Endothelial cell (in vitro differentiated cells): ENCODE measurements at places on chromosomes 11 and 22.

DNA sequence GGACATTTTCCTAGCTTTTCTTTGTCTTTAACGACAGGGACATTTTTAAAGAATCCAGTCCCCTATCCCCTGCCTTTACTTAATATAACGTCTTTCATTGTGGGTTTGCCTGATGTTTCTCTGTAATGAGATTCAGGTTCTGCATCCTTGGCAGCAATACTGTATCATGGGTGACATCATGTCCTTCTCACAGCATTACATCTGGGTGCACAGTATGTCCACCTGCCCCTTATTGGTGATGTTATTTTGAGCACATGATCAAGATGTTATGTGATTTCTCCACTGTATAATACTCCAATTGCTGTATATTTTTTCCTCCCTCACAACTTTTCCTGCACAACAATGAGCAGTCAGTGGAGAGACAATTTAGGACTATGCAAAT, 9.7 kb upstream of the STK33 start:
- H3K27me3 ChIP-seq, result no peaks in the 10 kb centered on the region
- H3K27ac ChIP-seq, result no peak overlapping the region
- H3K4me3 ChIP-seq, result no peak overlapping the region
- peaks cover 9% of the 10 kb centered on the region for H3K4me1 ChIP-seq

GRCh38 chr22:39746600-39747262, 146.8 kb downstream of the ENTHD1 start:
- no peaks in the 10 kb centered on the region for H3K36me3 ChIP-seq
- no peaks in the 10 kb centered on the region for H3K4me1 ChIP-seq
- H3K4me3 ChIP-seq, result no peak overlapping the region

GRCh38 chr11:69715446-69715845, 11.6 kb upstream of the FGF19 start:
- no peak overlapping the region for H3K27ac ChIP-seq
- no peaks in the 10 kb centered on the region for H3K36me3 ChIP-seq
- no peak overlapping the region for H3K4me3 ChIP-seq
- no peak for DNase-seq
- H3K4me1 ChIP-seq, result no peaks in the 10 kb centered on the region

- no peak overlapping the region for H3K27ac ChIP-seq
- H3K4me1 ChIP-seq, result peaks cover 4% of the 10 kb centered on the region
- H3K27me3 ChIP-seq, result peaks cover 8% of the 10 kb centered on the region
- DNase-seq, result no peak
Measured at GRCh38 chr22:29342577-29343312, 27.2 kb upstream of the RASL10A start.

DNA sequence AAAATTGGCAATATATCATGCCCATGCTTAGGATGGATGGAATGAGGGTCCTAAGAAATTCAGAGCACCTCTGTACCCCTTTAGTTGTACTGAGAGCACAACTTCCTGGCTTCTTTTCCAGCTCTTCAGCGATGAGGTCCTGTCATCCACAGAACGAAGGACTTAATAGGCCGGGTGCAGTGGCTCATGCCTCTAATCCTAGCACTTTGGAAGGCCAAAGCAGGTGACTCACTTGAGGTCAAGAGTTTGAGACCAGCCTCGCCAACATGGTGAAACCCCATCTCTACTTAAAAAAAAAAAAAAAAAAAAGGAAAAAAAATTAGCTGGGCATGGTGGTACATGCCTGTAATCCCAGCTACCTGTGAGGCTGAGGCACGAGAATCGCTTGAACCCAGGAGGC, 125.3 kb upstream of the BMAL1 start:
- DNase-seq, result no peak
- no peak overlapping the region for H3K4me3 ChIP-seq
- H3K27me3 ChIP-seq, result peaks cover 2% of the 10 kb centered on the region
- H3K4me1 ChIP-seq, result no peaks in the 10 kb centered on the region
- H3K27ac ChIP-seq, result no peak overlapping the region
- no peaks in the 10 kb centered on the region for H3K36me3 ChIP-seq

- no peak for DNase-seq
- no peak overlapping the region for H3K27ac ChIP-seq
- H3K4me3 ChIP-seq, result no peak overlapping the region
- H3K36me3 ChIP-seq, result no peaks in the 10 kb centered on the region
Measured at GRCh38 chr22:43411040-43411868, 560 bp upstream of the MPPED1 start.

DNA sequence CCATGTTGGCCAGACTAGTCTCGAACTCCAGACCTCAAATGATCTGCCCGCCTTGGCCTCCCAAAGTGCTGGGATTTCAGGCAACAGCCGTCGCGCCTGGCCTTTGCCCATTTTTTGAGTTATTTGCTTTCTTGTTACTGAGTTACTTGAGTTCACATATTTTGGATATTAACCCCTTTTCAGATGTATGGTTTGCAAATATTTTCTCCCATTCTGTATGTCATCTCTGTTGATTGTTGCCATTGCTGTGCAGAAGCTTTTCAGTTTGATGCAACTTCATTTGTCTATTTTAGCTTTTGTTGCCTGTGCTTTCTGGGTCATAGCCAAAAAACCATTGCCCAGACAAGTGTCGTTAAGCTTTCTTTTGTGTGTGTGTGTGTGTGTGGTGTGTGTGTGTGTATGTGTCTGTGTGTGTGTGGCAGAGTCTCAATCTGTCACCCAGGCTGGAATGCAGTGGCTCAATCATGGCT, 6.8 kb downstream of the TSGA10IP start:
- H3K4me1 ChIP-seq, result no peaks in the 10 kb centered on the region
- no peak overlapping the region for H3K27ac ChIP-seq
- DNase-seq, result no peak
- H3K27me3 ChIP-seq, result peaks cover 3% of the 10 kb centered on the region
- H3K36me3 ChIP-seq, result no peaks in the 10 kb centered on the region

GRCh38 chr11:125315079-125315740, 150.7 kb downstream of the PKNOX2 start:
- H3K4me3 ChIP-seq, result no peak overlapping the region
- H3K27ac ChIP-seq, result no peak overlapping the region
- peaks cover 22% of the 10 kb centered on the region for H3K36me3 ChIP-seq
